Smooth muscle cell of trachea (primary cell): ENCODE measurements at places on chromosomes 1 and 21. TPM values are rescaled to one million over a fixed set of nuclear protein-coding genes. Genes with fewer than 3 reads are reported as not detected.

Gene MIXL1
- total RNA-seq = under 0.01 TPM in 1 of 2 replicates, not detected in the other

Gene ADGRL2
- 78.4 and 112 TPM in 2 replicates for total RNA-seq

Gene NCAM2
- 9.3 and 14.8 TPM in 2 replicates for total RNA-seq

Gene TPRG1L
- total RNA-seq = 20.7 and 35.1 TPM in 2 replicates

Gene FCGR1A
- total RNA-seq = not detected in 2 replicates

Gene CHODL
- total RNA-seq = 0.15 and 0.17 TPM in 2 replicates

Gene GJA5
- total RNA-seq = 2.0 TPM in 1 of 2 replicates, not detected in the other

Gene C8A
- total RNA-seq = under 0.01 TPM in 1 of 2 replicates, not detected in the other

Gene CD58
- total RNA-seq = 6.6 and 9.6 TPM in 2 replicates

Gene CITED4
- 1.2 and 2.5 TPM in 2 replicates for total RNA-seq
